Suprapubic skin (tissue), 4 donors: ENCODE measurements at places on chromosomes 2 and 18.

- no peaks in the 10 kb centered on the region for H3K36me3 ChIP-seq
- DNase-seq = no peak
- peaks cover 37% of the 10 kb centered on the region for H3K4me1 ChIP-seq
- no peaks in the 10 kb centered on the region for H3K27me3 ChIP-seq
- H3K27ac ChIP-seq = peak overlapping the region; percentile 33
- no peak overlapping the region for H3K4me3 ChIP-seq
Measured at GRCh38 chr18:70422391-70422965, 133.6 kb downstream of the SOCS6 start.

DNA sequence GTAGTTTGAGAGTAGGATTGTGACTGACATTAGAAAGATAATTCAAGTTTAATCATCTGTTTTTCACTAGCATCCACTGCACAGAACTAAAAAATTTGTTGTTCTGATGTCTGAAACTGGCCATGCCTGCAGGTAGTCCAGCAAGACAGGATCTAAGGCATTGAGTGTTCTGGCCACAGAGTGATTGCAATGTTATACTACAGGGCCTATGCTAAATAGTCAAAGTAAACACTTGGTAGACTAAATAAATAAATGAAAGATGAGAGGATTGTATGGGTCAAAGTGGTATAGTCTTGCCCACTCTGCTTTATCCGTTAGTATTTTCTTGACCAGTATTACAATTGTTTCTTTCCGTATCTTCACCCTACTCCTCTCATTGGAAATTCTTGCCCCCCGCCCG is 27.6 kb upstream of the FANCL start:
- DNase-seq = no peak
- H3K4me3 ChIP-seq = no peak overlapping the region
- no peak overlapping the region for H3K27ac ChIP-seq
- no peaks in the 10 kb centered on the region for H3K4me1 ChIP-seq
- no peaks in the 10 kb centered on the region for H3K36me3 ChIP-seq

- no peaks in the 10 kb centered on the region for H3K27me3 ChIP-seq
- no peak overlapping the region for H3K4me3 ChIP-seq
- no peak for DNase-seq
- H3K36me3 ChIP-seq = no peaks in the 10 kb centered on the region
- H3K27ac ChIP-seq = no peak overlapping the region
Measured at GRCh38 chr18:54557958-54558357, 33.1 kb upstream of the DYNAP start.

DNA sequence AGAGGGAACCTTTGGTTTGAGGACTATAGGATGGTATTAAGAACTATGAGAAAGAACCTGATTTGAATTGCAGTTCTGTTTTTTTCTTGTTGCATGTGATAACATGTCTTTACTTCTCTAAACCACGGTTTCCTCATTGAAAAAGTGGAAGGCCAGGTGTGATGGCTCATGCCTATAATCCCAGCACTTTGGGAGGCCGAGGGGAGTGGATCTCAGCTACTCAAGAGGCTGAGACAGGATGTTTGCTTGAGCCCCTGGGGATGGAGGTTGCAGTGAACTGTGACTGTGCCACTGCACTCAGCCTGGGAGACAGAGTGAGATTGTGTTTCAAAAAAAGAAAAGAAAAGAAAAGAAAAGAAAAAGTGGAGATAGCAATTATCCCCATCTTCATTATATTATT is 32.3 kb downstream of the SCN9A start:
- H3K36me3 ChIP-seq = no peaks in the 10 kb centered on the region
- no peaks in the 10 kb centered on the region for H3K27me3 ChIP-seq
- DNase-seq = no peak
- H3K27ac ChIP-seq = no peak overlapping the region

- peaks cover 3% of the 10 kb centered on the region for H3K4me1 ChIP-seq
- H3K36me3 ChIP-seq = no peaks in the 10 kb centered on the region
- H3K27me3 ChIP-seq = no peaks in the 10 kb centered on the region
- no peak for DNase-seq
- H3K4me3 ChIP-seq = no peak overlapping the region
- H3K27ac ChIP-seq = no peak overlapping the region
Measured at GRCh38 chr2:47354848-47355204, 48.1 kb upstream of the MSH2 start.

GRCh38 chr2:10360460-10360849 is 57.8 kb downstream of the HPCAL1 start:
- H3K27ac ChIP-seq = no peak overlapping the region
- no peaks in the 10 kb centered on the region for H3K4me1 ChIP-seq
- peaks cover 15% of the 10 kb centered on the region for H3K36me3 ChIP-seq
- H3K4me3 ChIP-seq = no peak overlapping the region
- no peak for DNase-seq

- H3K4me3 ChIP-seq = no peak overlapping the region
- no peak for DNase-seq
- H3K4me1 ChIP-seq = no peaks in the 10 kb centered on the region
Measured at GRCh38 chr2:83081826-83082690, 1377.0 kb downstream of the SUCLG1 start.

GRCh38 chr18:8794156-8794933 is 89.0 kb downstream of the MTCL1 start:
- H3K27ac ChIP-seq = no peak overlapping the region
- peaks cover 2% of the 10 kb centered on the region for H3K4me1 ChIP-seq
- H3K27me3 ChIP-seq = no peaks in the 10 kb centered on the region
- no peak overlapping the region for H3K4me3 ChIP-seq
- DNase-seq = no peak

DNA sequence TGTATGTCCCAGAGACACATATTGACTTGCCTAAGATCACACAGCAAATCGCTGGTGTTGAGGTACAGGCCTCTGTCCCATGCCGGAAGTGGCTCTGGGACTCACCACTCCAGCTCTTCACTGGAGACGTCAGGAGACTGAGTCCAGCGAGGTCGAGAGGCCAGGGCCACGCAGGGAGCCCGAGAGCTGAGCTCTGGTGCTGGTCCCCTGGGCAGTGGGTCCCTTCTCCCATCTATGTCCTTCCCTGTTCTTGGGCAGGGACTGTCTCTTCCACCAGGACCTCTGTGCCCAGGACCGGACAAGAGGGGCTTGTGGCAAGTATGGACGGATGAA is 62.4 kb upstream of the TWIST2 start:
- H3K4me3 ChIP-seq = no peak overlapping the region
- no peaks in the 10 kb centered on the region for H3K27me3 ChIP-seq
- H3K36me3 ChIP-seq = no peaks in the 10 kb centered on the region
- H3K4me1 ChIP-seq = peaks cover 3% of the 10 kb centered on the region

DNA sequence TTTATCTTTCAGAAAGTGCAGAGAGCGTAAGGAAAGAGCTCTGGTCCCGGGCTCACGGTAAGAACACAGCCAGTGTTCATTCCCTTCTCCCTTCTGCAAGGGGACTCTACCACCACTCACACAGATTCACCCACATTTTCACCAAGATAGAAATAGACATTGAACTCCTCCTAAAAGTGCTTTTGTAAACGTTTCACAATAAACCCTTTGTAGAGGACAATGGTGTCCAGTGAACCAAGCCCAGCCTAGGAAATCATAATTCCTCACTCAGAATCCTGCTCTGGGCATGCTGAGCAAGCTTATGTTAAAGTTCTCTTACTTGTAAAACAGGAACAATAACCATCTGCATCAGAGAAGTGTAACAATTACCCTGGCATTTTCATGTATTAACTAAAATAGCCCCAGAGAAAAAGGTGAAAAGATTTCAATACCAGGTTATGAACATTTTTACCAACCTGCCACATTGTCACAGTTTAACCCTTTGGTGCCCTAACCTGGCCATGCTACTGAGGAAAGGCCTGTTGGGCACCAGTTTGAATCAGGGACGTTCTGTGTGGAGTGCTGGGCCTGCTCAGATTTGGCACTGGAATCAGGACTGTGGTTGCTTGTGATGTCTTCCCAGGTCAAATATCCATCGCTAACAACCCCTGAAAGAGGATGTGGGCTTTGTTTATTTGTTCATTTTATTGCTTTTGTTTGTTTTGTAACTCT is 22.5 kb upstream of the NDUFV2 start:
- DNase-seq = no peak
- H3K4me3 ChIP-seq = no peak overlapping the region
- H3K27ac ChIP-seq = peak overlapping the region; percentile 40
- no peaks in the 10 kb centered on the region for H3K27me3 ChIP-seq
- no peaks in the 10 kb centered on the region for H3K36me3 ChIP-seq
- peaks cover 6% of the 10 kb centered on the region for H3K4me1 ChIP-seq

DNA sequence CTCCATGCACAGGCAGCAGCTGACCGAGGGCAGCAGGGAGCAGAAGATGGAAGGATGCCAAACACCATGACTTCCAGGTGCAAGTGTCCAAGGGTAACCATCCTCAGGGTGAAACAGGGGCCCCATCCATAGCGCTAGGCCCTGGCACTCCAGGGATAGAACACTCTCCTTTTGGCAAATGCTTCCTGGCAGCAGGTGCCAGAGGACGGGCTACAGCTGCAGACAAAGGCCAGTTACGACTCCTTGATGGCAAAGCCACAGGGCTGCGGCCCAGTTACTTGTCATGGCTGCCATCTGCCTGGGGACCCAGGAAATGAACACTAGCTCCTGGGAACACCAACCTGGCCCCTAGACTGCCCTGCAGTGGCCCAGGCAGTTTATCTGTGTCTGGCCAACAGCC is 178.8 kb downstream of the TMEM163 start:
- H3K27ac ChIP-seq = no peak overlapping the region
- no peaks in the 10 kb centered on the region for H3K27me3 ChIP-seq
- H3K36me3 ChIP-seq = no peaks in the 10 kb centered on the region
- no peak for DNase-seq

DNA sequence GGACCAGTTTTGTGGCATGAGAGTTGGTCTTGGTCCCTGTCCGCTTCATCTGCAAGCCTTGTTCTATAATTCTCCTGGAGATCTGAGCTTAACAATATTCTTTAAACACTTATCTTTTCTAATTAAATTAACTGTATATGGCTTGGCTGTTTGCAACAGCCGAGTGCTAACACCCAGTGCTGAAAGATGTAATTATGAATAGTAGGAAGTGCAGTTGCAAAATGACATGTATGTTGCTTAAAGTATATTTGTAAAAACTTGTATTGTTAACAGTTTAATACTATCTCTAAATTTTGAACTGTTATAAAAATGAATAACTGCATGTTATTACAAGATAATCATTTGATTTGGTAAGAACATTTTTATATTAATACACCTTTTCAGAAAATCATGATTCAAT is 45.1 kb downstream of the CCDC102B start:
- H3K4me3 ChIP-seq = no peak overlapping the region
- DNase-seq = no peak
- H3K27me3 ChIP-seq = no peaks in the 10 kb centered on the region
- no peaks in the 10 kb centered on the region for H3K4me1 ChIP-seq
- H3K27ac ChIP-seq = no peak overlapping the region

GRCh38 chr2:187842978-187843847 is 289.0 kb upstream of the TFPI start:
- H3K36me3 ChIP-seq = no peaks in the 10 kb centered on the region
- H3K27me3 ChIP-seq = no peaks in the 10 kb centered on the region
- no peak for DNase-seq
- no peak overlapping the region for H3K4me3 ChIP-seq
- H3K27ac ChIP-seq = no peak overlapping the region

- H3K4me1 ChIP-seq = no peaks in the 10 kb centered on the region
- DNase-seq = no peak
- H3K4me3 ChIP-seq = no peak overlapping the region
- H3K36me3 ChIP-seq = peaks cover 30% of the 10 kb centered on the region
Measured at GRCh38 chr2:58157754-58158153, 83.4 kb downstream of the FANCL start.

DNA sequence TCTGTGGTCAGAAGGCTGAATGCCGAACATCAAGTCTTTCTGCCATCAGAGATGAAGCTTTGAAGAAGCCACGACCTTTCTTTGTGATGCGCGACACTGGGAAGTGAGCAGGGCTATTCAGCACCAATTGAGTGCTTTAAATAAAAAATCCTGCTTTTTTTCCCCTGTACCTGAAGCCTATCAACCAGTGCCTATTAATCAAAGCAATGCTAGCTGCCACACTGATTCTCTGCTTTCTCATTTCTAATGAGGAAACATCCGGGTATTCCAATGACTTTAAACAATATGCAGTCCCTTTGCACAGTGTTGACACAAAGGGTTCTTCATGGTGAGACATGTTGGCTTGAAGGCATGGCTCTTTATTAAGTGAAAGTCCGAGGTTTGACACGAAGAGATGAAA is 88.0 kb downstream of the GALR1 start:
- no peaks in the 10 kb centered on the region for H3K27me3 ChIP-seq
- no peak overlapping the region for H3K27ac ChIP-seq
- no peak for DNase-seq
- no peaks in the 10 kb centered on the region for H3K36me3 ChIP-seq
- no peak overlapping the region for H3K4me3 ChIP-seq

DNA sequence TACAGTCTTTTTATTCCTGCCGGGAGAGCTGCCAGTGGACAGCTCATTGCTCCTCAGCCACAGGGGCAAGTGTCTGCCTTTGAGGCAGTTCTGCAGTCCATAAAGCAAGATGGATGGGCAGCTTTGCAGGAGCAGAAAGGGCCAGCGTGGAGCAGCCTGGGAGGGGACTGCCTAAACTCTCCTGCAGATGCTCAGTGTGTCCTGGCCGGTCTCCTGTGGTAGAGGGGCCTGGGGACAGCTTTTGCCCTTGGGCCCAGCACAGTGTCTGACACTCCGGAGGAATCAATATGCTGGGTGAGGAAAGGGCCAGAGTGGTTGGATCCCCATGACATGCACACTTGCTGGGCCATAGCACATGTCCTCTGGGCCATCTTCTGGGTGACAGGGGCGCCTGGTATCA is 65.7 kb upstream of the DAPL1 start:
- no peaks in the 10 kb centered on the region for H3K36me3 ChIP-seq
- no peak overlapping the region for H3K4me3 ChIP-seq
- H3K27me3 ChIP-seq = no peaks in the 10 kb centered on the region
- peak; percentile 63 for DNase-seq

GRCh38 chr18:57915865-57916582 is 112.9 kb upstream of the ATP8B1 start:
- H3K4me1 ChIP-seq = peaks cover 9% of the 10 kb centered on the region
- H3K27ac ChIP-seq = peak overlapping the region; percentile 68
- no peaks in the 10 kb centered on the region for H3K27me3 ChIP-seq
- no peak overlapping the region for H3K4me3 ChIP-seq
- no peaks in the 10 kb centered on the region for H3K36me3 ChIP-seq
- DNase-seq = no peak

GRCh38 chr2:219570194-219570923 is 980 bp downstream of the OBSL1 start:
- peaks cover 21% of the 10 kb centered on the region for H3K36me3 ChIP-seq
- no peak for DNase-seq
- H3K4me3 ChIP-seq = peak overlapping the region; percentile 93
- peaks cover 20% of the 10 kb centered on the region for H3K4me1 ChIP-seq

- H3K27ac ChIP-seq = no peak overlapping the region
- H3K4me3 ChIP-seq = no peak overlapping the region
- H3K27me3 ChIP-seq = peaks cover 5% of the 10 kb centered on the region
- no peak for DNase-seq
Measured at GRCh38 chr2:121288454-121289231, 3.6 kb upstream of the TFCP2L1 start.

GRCh38 chr2:175948191-175948590 is 53.9 kb downstream of the LNPK start:
- H3K4me1 ChIP-seq = no peaks in the 10 kb centered on the region
- peaks cover 12% of the 10 kb centered on the region for H3K36me3 ChIP-seq
- H3K27ac ChIP-seq = no peak overlapping the region

- H3K4me3 ChIP-seq = no peak overlapping the region
- no peak for DNase-seq
- H3K4me1 ChIP-seq = peaks cover 5% of the 10 kb centered on the region
- H3K36me3 ChIP-seq = no peaks in the 10 kb centered on the region
- H3K27ac ChIP-seq = peak overlapping the region; percentile 45
Measured at GRCh38 chr2:205714058-205714776, 31.9 kb downstream of the NRP2 start.

- DNase-seq = no peak
- no peaks in the 10 kb centered on the region for H3K36me3 ChIP-seq
- H3K27me3 ChIP-seq = peaks cover 5% of the 10 kb centered on the region
- no peak overlapping the region for H3K4me3 ChIP-seq
- H3K27ac ChIP-seq = no peak overlapping the region
Measured at GRCh38 chr2:25023333-25023732, 18.5 kb upstream of the EFR3B start.
